ENCODE measurements at places on chromosomes 2 and 18.

- no peak for DNase-seq
These were observed 97.3 kb downstream of the SH3BP4 start for GRCh38 chr2:235049069-235049468.

DNA sequence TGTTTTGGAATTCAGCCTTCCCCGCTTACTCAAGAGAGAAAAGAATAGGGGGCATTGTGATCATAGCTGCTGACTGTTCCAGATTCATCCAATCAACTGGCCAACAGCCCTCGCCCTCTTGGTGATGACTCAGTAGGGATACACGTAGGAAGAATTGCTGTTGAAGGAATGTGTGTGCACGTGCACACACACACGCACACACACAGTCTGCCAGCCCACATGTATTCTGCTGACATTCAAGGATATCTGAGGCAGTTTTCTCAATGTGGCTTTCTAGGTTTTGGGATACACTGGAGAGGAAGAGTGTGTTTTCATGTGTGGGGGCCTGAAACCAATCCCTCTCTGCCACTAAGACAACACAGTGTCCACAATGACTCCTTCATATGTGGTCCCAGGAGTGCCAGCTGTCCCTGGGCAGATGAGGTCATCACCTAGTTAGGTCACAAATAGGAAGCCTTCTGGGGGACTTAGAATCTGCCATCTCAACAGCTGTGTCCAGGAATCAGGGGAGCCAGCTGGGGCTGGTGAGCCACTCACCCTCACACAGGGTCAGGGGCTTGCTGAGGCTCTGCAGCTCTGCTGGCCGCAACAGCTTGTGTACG lies 352.6 kb downstream of the SS18 start:
- peak; percentile 81 for DNase-seq

GRCh38 chr18:55149994-55150393 lies 190.7 kb upstream of the CCDC68 start:
- DNase-seq: no peak

- no peak for DNase-seq
These were observed 50.9 kb downstream of the RRM2 start for GRCh38 chr2:10173258-10174005.

DNA sequence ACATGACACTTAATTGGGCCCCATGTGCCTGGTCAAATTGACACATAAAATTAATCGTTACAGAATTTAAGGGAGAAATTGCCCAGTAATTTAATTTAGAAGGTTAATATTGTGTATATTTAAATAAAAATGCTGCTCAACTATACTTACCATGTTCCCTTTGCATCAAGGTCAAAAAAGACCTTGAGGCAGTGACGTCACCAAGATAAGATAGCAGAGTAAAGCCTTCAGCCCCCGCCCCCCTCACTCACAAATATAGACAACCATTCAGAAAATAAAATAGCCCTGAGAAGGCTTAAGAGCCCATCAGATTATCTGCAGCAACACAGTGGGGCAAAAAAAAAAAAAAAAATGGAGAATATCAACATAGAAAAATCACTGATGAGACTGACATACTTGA lies 785.7 kb downstream of the CCDC85A start:
- DNase-seq: no peak

- DNase-seq: peak; percentile 58
These were observed 85.5 kb upstream of the PGAP1 start for GRCh38 chr2:197011801-197012641.

GRCh38 chr2:172712251-172712650 lies 23.4 kb upstream of the RAPGEF4 start:
- DNase-seq: no peak

GRCh38 chr18:49618742-49619681 lies 57.2 kb downstream of the LIPG start:
- no peak for DNase-seq

- no peak for DNase-seq
These were observed 23.8 kb downstream of the COPS8 start for GRCh38 chr2:237109421-237109934.

GRCh38 chr2:49045083-49045482 lies 109.2 kb downstream of the FSHR start:
- no peak for DNase-seq

GRCh38 chr2:119943058-119943457 lies 69.8 kb upstream of the EPB41L5 start:
- DNase-seq: no peak

DNA sequence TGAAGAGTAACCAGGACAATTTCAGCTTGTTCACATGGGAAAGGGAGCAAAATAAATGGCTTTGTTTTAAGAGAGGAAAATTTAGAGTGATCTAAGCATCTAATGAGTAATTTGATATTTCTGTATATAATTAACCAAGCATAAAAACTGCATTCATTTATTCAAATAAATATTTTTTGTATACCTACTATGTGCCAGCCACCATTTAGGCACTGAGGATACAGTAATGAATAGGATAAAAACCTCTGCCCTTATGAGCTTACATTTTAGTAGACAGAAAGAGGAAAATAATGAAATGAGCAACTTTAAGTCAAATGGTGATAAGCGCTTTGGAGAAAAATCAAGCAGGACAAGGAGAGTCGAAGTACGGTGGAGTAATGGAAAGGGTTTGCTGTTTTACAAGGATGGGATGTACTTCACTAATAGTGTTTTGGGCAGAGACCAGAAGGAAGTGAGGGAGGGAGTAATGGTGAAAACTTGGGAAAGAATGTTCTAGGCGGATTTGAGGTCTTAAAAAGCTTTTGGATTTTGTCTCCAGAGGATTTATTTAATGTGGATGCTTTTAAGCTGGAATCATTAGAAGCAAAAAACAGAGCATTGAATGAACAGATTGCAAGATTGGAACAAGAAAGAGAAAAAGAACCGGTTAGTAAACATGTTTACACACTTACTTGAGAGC lies 17.4 kb downstream of the NDC80 start:
- DNase-seq: no peak

DNA sequence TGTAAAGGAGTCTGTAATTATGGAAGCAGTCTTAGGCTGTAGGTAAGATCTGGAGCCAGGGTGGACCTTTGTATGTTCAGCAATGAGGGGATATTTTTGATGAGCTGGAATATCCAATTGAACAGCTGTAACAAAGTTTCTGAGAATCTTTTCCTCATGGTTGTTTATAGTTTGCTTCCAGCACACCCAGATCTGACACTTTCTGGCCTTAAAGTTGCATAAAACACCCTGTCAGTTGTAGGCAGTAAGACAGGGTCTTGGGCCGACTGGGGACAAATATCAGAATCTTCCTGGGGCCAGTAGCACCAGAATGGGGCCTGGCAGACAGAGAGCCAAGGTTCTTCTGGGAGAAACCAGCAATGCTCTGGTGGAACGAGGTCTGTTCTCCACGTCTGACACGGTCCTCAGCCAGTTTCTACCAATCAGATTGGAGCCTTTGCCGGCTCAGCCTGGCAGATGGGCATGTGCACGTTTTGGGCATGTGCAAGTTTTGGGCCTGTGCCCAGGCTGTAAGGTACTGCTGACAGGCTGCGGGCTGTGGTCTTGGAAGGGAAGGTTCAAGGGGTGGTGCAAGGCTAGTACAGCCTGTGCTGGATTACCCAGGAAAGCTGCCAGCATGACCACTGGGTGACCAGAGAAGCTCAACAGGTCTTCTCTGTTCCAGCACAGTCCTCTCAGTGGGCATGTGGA lies 89.8 kb downstream of the PRKCE start:
- no peak for DNase-seq

DNA sequence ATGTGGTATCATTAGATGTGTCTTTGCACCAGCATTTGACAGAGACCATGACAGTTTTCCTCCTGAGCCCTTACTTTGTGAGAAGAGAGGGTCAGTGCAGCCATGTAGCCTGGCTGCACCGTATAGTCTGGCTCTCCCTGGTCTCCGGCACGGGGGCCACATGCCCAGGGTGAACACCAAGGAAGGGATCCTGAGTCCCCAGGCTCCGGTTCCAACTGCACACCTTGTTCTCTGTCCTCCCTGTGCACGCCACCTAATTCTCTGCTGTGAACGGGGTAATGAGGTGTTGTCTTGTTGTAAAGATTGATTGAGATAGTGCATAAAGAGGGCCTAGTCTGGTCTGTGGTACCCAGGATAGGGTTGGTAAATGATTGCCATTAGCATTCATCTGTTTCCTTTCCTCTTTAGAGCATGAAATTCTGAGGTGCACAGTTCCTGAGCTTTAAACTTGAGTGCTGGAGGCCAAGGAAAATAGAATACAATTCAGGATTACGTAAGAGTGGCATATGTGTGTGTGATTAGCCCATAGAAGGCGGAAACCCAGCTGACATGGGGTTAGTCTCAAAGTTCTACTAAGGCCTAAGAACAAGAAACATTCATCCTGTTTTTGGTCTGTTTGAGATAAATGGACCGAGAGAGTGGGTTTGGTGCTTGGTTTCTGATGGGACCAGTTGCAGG lies 55.5 kb downstream of the NCK2 start:
- peak; percentile 20 for DNase-seq

GRCh38 chr2:208929139-208929864 lies 494.5 kb upstream of the MAP2 start:
- no peak for DNase-seq
